ENCODE measurements at places on chromosomes 1 and 21.

DNA sequence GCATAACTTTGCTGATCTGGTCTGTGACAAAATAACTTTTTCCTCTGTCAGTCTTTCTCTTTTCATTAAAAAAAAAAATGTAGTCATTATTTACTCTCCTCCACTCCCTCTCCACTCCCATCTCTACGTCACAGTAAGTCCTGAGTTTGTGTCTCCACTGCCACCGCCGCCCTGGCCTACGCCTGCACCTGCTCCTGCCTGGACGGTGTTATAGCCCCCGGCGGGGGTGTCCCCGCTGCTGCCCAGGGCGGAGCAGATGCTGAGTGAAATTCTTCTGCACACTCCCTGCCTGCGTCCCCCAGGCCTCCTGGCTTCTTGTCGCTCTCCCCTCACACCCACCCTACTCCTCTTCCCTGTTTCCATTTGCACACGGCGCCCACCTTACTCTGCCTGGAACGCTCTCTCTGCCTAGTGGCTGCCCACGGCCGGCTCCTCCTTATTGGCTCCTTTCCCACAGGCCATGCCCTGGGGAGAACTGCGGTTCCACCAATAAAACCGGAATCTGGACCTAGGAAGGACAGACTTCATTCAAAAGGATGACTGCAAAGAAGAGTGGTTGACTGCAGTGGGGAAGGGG, 55.2 kb upstream of the C1orf174 start:
- no peak for DNase-seq

DNA sequence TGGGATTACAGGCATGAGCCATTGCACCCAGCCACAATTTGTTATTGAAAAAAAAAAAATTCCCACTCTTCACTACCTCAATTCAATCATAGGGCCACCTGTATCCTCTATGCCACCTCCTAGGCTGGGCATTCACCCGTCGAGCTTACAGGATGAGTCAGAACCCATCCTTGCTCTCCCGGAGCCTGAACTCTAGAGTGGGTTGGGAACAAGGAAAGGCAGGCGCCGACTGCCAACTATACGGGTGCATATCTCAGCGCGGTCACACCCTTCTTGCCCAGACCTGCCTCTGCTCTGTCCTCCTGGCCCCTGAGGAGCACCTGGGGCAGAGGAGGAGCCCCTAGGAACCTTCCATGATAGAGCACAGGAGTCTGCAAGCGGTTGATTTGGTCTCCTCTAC, 21.4 kb upstream of the LBR start:
- no peak for DNase-seq

- DNase-seq: no peak
Measured at GRCh38 chr1:15425958-15426357, 12.3 kb upstream of the CTRC start.

- DNase-seq: no peak
Measured at GRCh38 chr1:245933431-245934045, 573.5 kb downstream of the SMYD3 start.

- DNase-seq: no peak
Measured at GRCh38 chr21:31284797-31285397, 59.2 kb downstream of the TIAM1 start.

DNA sequence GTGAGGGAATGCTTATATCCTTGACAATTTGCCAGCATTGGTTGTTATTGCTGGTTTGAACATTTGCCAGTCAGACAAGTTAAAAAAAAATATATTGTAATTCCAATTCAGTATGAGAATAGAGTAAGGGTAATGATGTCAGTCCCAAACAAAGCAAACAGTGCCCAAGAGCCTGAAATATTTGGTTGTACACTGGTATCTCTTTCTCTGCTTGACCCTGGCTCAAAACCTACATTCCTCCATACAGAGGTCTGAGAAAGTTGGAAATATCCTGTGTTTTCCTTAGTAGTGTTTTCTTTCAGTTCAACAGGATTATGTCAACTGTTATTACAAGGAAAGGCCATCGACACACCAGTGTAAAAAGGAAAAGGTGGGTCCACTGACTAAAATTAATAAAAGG, 145.6 kb downstream of the MRPL39 start:
- no peak for DNase-seq

DNA sequence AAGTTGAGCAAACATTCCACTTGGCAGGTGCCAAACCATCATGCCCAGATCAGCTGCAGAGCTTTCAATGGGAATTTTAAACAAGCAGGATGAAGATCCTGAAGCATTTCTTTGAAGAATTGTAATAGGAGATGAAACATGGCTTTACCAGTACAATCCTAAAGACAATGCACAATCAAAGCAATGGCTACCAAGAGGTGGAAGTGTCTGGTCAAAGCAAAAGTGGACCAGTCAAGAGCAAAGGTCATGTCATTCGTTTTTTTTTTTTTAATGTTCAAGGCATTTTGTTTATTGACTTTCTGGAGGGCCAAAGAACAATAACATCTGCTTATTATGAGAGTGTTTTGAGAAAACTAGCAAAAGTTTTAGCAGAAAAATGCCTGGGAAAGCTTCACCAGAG, 3.0 kb upstream of the NDUFS5 start:
- DNase-seq: no peak

DNA sequence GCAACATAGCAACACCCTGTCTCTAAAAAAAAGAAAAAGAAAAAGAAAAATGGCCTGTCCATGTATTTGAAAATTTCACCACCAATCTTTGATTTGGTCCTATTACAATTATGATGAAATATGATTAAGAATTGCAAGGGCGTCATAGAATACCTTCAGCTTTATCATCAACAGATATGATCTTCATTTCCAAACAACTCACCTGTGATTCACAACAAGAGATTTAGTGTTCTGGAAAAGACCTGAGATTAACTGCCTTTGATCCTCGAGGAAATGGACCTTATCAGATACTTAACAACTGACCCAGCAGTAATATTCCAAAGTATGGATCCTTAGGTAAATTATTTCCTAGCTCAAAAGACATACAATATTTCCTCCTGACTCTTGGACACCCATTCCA, 3.5 kb upstream of the GSTM4 start:
- DNase-seq: no peak

- DNase-seq: no peak
Measured at GRCh38 chr1:158806916-158807536, 24.1 kb upstream of the MNDA start.

GRCh38 chr1:36885540-36886357, 148.6 kb downstream of the GRIK3 start:
- no peak for DNase-seq

DNA sequence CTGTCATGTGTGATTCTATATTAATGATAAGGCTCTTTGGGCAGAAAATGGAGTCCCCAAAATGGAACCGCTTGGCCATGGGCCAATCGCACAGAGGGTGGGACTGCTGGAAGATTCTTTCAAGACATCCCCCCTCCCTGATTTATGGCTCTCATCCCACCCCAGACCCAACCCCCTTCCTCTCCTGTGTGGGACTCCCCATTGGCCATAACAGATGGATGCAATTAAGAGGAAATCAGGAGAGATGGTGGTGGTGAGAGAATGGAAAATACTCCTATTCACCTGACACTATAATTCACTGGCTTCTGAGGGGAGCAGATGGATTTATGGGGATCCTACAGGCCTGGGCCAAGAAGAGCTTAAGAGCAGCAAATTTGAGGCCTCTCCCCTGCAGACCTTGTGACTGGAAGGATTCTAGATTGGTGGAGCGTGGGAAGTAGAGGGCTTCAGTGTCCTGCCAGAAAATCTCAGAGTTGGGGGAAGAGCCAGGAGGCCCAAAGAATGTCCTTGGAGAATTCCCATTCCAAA, 1.7 kb downstream of the IGFN1 start:
- peak; percentile 29 for DNase-seq

GRCh38 chr21:45513741-45514310, 28.4 kb downstream of the SLC19A1 start:
- no peak for DNase-seq

DNA sequence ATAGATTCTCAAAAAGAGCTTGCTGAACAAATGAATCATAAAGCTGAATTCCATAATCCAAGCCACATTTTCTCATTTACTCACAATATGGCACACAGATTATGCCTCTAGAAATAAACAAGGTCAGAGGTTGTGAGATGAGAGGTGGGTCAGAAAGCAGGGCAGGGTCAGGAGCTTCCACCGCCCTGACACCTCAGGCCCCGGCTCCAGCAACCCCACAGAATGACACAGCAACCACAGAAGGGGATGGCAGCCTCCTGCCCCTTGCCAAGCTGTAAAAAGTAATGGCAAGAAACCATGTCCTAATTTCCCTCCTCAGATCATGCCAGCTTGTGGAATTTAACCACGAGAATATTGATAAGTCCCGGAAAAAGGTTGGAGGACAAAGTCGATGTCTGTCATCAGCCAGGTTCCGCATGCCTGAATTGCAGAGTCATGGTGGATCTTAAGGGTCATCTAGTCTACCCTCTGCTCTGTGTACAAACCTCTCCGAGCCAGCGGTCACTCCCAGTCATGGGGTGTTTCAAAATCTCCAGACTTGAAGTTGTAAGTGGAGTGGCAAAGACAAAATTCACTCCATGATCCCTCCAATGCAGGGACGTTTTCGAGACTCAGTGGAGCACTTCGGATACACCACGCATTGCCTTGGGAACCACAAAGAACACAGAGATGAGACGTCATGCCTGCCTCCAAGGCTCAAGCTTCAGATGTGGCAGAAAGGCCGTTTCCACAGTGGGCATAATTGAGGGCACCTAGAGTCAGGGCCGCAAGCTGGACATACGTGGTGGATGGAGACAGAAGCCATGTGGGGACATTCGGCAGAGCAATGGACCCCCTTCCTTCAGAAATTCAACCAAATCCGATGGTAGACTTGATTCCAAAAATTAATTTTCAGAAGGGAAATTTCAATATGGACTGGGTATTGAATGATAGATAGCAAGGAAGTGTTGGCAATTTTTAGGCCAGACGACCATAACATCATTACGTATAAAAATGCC, 254.0 kb downstream of the TOMM20 start:
- DNase-seq: peak; percentile 39

- DNase-seq: no peak
Measured at GRCh38 chr1:152049291-152050083, 12.7 kb upstream of the S100A11 start.

DNA sequence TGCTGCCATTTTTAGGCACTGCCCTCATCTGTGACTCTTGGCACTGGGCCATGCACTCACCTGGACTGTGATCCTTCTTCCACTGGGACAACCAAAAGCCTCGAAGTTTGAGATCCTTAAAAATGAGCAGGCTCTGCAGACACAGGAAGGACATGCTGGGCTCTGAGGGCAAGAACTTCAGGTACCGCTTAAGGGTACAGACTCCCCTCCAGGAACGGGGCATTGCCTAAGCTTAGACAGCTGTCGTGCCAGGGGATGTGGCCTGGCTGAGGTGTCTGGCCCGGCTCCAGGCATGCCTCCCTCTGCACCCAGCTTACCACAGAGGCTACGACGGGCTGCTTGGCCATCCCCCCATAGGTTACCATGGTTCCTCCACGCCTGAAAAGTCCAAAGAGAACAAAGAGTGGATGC, 14.2 kb upstream of the SRSF4 start:
- peak; percentile 82 for DNase-seq

- peak; percentile 38 for DNase-seq
Measured at GRCh38 chr1:230822092-230822581, 46.2 kb downstream of the C1orf198 start.

- DNase-seq: no peak
Measured at GRCh38 chr1:234969011-234969441, 159.6 kb downstream of the TOMM20 start.

- no peak for DNase-seq
Measured at GRCh38 chr1:49297783-49298182, 521.1 kb upstream of the BEND5 start.

GRCh38 chr21:34021726-34022125, 51.7 kb upstream of the MRPS6 start:
- no peak for DNase-seq

- no peak for DNase-seq
Measured at GRCh38 chr1:111559736-111560279, 56.4 kb upstream of the ADORA3 start.

DNA sequence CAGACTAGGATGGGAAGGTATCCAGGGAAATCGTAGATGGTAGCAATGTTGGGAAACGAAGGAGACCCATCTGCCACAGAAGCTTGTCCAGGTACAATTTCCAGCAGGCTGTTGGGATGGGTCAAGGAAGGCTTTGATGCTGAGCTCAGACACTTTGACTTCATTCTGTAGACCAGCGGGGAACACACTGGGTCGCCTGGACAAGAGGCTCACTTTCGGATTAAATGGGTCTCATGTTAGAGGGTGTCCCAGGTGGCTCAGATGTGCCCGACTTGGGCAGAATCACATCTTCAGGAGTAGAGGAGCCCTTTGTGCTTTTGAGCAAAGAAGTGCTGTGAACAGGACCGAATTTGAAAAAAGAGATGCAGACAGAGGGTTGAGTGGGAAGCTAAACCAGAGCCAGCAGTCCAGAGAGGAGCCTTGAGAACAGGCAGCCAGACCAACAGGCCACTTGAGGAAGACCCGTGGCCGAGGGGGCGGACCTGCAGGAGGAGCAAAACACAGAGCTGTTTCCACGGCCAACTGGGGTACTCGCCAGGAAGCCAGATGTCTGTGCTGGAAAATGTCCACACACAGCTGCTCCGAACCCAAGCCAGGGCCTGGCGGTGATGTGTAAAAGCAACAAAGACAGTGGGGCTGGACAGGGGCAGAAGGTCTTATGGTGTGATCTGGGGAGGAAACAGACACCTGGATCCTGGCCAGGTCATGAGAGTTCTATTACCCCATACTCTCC, 146.9 kb downstream of the AJAP1 start:
- no peak for DNase-seq

DNA sequence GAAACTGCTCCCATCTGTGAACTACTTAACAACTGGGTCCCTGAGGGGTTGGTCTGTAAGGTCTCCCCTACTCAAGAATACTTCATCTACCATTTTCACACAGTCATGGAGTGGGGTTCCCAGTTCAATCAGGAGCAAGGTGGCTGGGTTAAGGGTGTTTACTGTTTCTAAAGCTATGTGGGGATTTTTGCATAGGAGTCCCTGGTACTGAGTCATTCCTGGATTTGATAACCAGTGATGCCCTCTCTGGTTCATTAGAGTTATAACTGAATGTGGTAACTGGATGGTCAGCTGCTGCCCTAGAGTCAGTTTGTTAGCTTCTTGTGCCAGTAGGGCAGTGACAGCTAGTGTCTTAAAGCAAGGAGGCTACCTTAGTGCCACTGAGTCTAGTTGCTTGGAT, 29.4 kb upstream of the KCNJ15 start:
- no peak for DNase-seq

- no peak for DNase-seq
Measured at GRCh38 chr1:85202092-85202863, 1.5 kb upstream of the SYDE2 start.

- no peak for DNase-seq
Measured at GRCh38 chr21:45367402-45368351, 37.3 kb upstream of the COL18A1 start.
